ENCODE measurements at places on chromosomes 7 and 10.

DNA sequence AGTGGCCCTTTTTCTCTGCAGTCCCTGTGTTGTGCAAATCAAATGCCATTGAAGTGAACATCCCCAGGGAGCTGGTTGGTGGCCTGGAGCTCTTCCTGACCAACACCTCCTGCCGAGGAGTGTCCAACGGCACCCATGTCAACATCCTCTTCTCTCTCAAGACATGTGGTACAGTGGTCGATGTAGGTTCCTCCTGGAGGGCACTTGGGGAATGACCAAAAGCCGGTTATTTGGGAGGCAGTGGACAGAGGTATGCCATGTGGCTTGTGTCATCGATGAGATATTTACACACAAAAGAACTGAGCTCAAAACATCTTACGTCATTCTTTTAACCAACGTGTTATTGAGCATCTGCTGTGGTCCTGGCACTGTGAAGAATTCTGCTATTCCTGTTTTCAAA is 19.7 kb downstream of the OIT3 start:
- no peak for DNase-seq

DNA sequence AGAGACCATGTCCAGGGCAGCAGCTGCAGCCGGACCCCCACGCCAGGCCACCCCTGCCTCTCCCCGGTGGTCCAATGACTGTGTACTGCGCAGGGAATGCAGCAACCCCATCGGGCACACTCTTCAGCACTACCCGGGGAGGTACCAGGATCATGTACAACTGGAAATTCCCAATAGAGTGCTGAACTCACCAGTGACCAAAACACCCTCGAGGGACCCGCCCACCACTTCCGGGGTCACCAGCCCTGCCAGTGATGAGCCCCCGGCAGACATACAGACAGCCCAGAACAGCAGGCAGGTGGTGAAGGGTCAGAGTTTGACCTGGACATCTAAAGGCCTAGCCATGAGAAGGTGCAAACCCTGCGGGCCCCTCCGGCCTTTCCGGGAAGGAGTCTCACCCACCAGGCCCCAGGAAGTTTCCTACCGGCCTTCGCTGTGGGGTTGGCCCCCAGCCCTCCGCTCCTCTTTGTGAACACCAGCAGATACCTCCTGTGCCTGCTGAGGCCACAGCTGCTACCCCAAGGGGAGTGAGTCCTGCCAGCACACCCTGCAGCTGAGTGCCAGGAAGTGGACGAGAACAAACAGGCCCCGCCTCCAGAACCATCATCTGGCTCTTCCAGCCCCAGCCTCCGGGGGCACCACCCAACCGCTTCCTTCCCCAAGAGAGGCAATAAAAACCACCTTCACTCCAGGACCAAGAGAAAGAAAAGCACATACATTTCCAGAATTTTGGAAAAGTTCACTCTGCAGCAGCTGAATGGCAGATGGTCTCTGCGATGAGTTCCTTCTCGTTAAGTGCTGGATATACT is 5.0 kb upstream of the ANKRD61 start:
- DNase-seq, result peak; percentile 50

DNA sequence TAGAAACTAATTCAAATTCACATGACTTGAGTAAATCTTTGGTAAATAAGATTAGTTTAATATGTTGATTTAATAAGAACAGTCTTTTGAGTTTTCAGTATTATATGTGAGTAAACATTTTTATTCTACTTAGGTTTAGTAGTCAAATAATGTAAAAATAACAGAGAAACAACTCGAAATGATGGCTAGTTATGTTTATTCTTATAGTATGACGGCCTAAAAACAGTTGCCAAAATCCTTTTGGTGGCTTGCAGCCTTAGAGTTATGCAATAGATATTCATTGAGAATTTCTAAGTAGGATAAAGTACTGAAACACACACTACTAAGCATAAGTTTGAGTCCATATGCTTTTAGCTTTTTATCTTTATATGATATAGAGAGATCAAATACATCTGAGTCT is 184.8 kb downstream of the GNAI1 start:
- DNase-seq, result no peak

- no peak for DNase-seq
Observed at GRCh38 chr10:3136763-3137611, 35.6 kb downstream of the PITRM1 start.

DNA sequence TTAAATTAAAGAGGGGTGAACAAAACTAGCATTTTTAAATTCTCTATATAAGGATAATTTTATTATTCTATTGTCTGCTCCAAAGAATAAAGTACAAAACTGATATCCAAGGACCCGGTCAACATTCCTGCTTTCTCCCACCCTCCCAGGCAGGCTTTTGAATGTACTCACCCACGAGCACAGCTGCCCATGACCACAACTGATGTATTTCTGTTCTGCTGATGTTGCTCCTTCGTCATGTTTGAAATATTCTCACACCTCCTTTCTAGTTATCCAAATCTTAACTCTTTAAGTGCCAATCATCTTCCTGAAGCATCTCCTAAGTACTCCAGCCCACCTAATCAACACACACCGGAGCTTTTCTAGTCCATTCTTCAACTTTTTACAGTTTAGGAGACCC is 46.7 kb downstream of the CALD1 start:
- no peak for DNase-seq

DNA sequence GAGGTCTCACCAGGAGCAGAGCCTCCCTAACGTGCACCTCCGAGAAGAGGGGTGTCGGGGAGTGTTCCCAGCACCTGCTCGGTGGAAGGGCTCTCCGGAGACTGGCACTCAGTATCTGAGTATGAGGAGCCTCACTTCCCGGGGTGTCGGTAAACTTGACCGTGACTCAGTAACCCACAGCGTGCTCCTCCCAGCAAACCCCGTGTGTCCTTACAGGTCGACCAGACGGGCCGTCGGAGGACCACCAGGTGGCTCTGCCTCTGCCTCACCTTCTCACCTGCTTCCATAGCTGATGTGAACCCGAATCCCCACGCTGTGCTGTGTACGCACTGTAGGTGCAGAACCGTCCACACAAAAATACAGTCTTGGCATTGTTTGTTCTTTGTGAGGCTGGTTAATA is 29.0 kb upstream of the KNDC1 start:
- no peak for DNase-seq

GRCh38 chr7:159095979-159096411 is 48.7 kb downstream of the VIPR2 start:
- no peak for DNase-seq

DNA sequence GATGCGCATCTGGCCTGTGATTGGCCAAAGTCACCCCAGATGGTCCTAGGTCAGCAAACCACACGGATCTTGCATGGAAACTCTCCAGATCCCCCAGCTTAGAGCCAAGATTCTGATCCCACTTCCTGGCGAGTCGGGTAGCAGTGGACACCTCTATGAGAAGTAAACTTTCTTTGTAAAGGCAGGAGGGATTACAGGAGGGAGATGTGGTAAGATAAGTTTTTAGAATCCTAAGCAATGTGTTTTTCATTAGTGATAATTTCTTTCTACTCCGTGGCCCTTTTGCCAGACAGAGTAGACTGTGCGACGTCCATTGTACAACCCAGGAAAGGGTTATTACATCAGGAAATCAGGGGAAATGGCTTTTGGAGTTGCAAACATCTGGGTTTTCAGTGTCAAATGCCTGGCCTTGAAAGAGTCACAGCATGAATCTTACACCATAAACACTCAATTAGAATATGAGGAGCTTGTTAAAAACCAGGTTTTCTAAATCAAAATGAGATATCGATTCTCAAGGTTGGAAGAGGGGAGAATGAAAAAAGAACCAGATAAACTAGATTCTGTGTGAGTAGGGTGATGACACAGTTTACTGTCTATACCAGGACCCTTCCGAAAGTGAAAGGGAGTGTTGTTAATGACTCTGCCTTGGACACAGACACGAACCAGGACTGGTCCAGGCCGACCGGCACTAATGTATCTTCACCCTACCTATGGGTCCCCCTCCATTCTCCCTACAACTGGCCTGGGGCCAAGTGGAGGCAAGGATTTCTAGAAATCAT is 61.9 kb upstream of the WAC start:
- no peak for DNase-seq

- DNase-seq, result no peak
Observed at GRCh38 chr7:91251877-91252276, 12.4 kb upstream of the FZD1 start.

DNA sequence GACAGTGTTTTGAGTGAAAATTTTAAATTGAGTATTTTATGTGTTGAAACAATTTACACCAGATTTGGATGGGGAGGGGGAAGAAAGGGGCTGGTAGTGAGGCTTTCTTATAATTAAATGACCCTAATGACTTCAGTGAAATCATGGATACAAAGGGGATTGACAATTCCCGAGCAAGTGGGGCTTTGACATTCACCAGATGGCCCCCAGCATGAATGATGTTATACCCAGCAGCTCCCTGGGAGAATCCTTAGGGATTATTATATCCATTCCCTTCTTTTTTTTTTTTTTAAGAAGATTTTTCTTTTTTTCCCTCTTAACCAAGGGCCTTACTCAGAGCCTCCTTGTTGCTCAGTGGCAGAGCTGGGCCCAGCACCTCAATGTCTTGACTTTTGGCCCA is 17.9 kb downstream of the PLPP4 start:
- DNase-seq, result no peak

GRCh38 chr10:89390476-89391225 is 1.8 kb upstream of the IFIT1 start:
- DNase-seq, result no peak

- DNase-seq, result no peak
Observed at GRCh38 chr10:48282829-48283228, 8.3 kb upstream of the FRMPD2 start.

GRCh38 chr7:82091126-82091684 is 321.4 kb upstream of the HGF start:
- no peak for DNase-seq

GRCh38 chr7:119408596-119408995 is 864.4 kb upstream of the KCND2 start:
- no peak for DNase-seq

DNA sequence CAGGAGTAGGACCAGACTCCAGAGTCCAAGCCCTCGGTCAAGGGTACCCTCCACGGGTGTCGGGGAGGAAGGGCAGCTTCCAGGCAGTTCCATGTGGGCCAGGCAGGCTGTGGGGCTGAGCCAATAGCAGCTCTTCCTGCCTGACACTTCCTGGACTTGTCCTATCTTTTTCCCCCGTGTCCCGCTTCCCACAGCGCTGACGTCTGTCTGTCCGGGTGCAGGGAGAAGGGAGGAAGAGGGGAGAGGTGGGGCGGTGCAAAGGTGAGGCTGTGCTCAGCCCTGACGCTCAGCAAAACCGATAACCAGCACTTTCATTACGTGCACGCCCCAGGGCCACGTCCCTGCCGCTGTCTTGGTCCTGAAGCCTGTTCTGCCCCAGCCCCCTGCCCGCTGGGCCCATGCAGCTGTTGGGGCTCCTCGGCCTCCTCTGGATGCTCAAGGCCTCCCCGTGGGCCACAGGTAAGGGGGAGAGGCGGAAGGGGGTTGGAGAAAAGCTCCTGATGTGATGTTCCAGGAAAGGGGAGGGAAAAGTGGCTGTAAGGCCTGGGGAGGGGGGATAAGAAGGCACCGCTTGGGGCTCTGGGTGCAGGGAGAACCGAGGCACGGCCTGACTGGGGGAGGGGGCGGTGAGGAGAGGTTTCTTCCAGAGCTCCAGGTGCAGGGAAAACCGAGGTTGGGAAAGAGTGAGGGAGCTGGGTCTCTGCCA is at the start of gene MUC3A:
MUC3A (plus strand) TSS at position 308 of the 706 bp plus-strand sequence; CDS start at position 399, 91 bp downstream.
- no peak for DNase-seq

- no peak for DNase-seq
Observed at GRCh38 chr10:119039161-119039560, 9.6 kb downstream of the NANOS1 start.

GRCh38 chr7:157544980-157545680 is 208.3 kb downstream of the DNAJB6 start:
- DNase-seq, result no peak

DNA sequence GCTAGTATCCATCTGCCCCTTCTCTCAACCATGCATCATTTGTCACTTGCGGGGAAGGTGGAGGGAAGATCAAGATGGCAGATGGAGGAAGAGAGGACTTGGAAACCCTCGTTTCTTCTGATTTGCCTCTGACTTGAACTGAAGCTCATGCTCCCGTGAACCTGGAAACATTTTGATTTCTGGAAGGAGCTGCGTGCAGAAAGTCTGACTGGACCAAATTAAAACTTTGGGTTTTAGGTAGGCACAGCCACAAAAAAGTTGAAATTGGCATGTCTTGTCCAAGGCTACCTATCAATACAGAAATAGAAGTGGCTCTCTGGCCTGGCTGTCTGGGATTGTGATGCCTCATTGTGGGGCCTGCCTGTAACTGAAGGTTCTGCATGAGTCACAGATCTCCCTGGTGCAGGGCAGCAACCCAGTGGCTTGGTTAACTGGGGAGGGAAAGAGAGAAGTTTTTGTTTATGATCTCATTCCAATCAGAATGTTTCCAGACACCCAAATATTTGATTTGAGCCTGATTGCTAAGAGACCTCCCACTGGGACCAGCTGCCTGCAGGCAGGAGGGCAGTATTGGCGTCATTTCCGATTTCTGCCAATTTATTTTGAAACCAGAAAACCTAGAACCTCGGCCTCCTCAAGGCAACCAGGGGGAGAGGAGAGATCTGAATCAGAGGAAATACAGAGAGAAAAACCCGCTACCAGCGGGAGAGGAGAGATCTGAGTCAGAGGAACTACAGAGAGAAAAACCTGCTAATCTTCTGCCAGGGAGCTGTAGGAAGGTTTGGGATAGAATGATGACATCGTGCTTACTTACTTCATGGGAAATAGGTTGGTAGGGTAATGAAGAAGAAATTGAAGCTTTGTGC is 363.6 kb downstream of the ANKRD30A start:
- no peak for DNase-seq

DNA sequence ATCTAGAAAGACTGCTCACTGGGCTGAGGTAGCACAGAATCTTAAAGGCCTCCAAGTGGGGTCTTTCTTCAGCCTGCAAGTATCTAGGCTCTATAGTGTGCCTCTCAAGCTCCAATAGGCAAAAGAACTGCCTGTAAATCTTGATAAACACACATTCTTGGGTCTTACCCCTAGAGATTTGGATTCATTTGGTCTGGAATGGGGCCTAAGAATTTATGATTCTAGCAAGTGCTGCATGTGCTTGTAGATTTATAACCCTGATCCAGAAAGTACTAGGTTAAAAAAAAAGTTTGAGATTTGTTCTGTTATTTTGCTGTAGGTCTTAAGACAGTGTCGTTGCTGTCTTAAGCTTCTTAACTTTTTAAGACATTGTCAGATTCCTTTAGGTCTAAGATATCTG is 74.1 kb downstream of the RALA start:
- DNase-seq, result no peak

- no peak for DNase-seq
Observed at GRCh38 chr7:91034459-91035368, 229.5 kb upstream of the FZD1 start.

Data from esophagus squamous epithelium (tissue), 5 donors.